Fibroblast of skin of scalp (primary cell): ENCODE measurements at places on chromosomes 16 and 17.

GRCh38 chr16:24955975-24956731 lies 59.0 kb downstream of the ARHGAP17 start:
- DNase-seq = peak; percentile 20

DNA sequence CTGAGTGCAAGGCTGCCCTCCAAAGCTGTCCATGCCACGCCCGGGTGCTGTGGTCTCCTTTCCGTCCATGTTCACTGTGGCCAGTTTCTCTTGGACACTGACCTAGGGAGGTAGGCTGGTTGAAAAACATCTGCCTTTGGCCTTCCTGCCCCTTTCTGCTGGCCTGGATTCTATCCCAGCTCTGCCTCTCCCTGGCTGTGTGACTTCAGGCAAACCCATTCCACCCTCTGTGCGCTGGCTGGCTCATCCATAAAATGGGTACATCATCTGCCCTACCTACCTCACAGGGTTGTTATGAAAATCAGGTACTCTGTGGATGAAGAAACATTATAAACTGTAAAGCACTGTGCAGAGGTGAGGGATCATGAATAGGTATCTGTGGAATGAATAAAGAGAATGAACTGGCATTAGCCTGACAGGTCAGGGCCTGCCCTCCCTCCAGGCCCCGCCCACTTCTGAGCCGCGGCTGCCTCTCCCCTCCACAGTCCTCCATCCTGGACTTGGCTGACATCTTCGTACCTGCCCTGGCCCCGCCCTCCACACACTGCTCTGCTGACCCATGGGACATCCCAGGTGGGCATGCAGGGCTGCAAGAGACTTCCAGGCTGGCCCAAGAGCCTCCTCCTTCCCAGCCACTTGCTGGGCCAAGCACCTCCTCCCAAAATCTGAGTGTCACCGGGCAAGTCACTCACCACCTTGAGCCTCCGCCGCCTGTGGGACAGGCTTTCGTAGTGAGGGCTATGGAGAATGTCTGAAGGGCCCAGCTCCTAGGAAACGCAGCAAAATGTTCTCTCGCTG lies 7.0 kb upstream of the SPATA20 start:
- DNase-seq = no peak

- DNase-seq = no peak
Measured at GRCh38 chr16:53925107-53925410, 221.1 kb downstream of the FTO start.

- no peak for DNase-seq
Measured at GRCh38 chr16:30406795-30407101, 658 bp upstream of the ZNF771 start.

DNA sequence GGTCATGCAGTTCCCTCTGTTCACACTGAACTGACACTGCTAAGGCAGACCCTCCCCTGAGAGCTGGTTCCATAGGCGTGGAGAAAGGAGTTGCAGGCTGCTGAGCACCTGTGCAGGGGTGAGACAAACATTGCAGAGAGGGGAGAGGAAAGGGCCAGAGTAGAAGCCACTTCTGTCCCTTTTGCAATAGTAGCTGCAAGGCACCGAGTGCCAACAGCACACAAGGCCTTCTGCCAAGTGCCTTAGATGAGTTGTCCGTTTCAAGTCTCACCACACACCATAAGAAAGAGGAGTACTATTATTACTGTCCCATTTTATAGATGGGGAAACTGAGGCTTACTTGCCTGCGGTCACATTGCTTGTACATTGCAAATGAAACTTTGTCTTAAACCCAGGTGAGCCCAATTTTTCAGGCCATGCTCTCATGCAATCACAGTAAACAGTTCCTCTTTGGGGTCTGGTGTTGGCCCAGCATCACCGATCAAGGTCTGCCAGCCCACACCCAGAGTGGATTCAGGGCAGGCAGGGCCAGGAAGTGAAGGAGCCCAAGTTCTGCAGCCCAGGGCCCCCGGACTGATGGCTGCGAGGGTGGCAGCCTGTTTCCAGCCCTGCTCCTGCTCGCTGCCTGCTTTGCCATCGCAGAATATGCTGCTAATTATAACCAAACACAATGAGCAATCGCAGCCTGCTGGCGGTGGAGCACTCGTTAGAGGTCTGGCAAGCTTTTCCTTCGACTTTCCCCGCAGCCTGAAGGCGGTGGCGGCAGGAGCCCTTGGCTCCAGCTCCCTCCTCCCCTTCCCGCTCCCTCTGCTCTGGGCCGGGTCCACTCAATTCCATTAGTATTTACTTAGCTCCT lies 36.8 kb upstream of the DYNLL2 start:
- DNase-seq = peak; percentile 8
